Activated naive CD8-positive, alpha-beta T cell treated with anti-CD3 and anti-CD28 coated beads, Interleukin-2, amount 50 U/mL, for 24 hours (primary cell): ENCODE measurements at places on chromosomes 4 and X.

GRCh38 chrX:73977542-73978169 lies 326.3 kb upstream of the ZCCHC13 start:
- no peaks in the 10 kb centered on the region for H3K27me3 ChIP-seq
- H3K36me3 ChIP-seq = peaks cover 7% of the 10 kb centered on the region

DNA sequence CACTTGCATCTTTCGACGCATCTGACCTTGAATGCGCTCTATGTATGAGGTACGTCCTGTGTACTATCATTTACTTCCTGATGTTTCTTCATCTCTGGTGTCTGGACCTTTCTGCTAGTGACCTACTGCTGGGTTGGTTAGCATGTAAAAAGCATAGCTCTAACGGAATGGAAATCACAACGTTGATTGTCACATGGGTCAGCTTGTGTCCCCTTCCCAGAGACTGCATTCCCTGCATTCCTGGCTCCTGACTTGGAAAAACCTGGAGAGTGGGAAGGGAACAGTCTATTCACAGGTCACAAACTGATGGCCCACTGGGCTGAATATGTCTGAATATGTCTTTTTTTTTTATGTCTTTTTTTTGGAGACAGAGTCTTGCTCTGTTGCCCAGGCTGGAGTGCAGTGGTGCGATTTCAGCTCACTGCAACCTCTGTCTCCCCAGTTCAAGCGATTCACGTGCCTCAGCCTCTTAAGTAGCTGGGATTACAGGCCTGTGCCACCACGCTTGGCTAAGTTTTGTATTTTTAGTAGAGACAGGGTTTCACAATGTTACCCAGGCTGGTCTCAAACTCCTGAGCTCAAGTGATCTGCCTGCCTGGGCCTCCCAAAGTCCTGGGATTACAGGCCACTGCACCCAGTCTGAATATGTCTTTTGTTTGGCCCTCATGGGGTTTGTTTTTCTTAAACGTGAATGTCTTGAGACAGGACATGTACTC lies 16.3 kb downstream of the LONRF3 start:
- peaks cover 13% of the 10 kb centered on the region for H3K4me1 ChIP-seq
- H3K4me3 ChIP-seq = no peak overlapping the region
- H3K27me3 ChIP-seq = no peaks in the 10 kb centered on the region
- H3K27ac ChIP-seq = no peak overlapping the region
- H3K36me3 ChIP-seq = peaks cover 30% of the 10 kb centered on the region
- no peak for DNase-seq

- H3K4me1 ChIP-seq = no peaks in the 10 kb centered on the region
- H3K27ac ChIP-seq = no peak overlapping the region
- DNase-seq = no peak
- H3K36me3 ChIP-seq = no peaks in the 10 kb centered on the region
Measured at GRCh38 chr4:105878668-105879067, 16.6 kb upstream of the NPNT start.

DNA sequence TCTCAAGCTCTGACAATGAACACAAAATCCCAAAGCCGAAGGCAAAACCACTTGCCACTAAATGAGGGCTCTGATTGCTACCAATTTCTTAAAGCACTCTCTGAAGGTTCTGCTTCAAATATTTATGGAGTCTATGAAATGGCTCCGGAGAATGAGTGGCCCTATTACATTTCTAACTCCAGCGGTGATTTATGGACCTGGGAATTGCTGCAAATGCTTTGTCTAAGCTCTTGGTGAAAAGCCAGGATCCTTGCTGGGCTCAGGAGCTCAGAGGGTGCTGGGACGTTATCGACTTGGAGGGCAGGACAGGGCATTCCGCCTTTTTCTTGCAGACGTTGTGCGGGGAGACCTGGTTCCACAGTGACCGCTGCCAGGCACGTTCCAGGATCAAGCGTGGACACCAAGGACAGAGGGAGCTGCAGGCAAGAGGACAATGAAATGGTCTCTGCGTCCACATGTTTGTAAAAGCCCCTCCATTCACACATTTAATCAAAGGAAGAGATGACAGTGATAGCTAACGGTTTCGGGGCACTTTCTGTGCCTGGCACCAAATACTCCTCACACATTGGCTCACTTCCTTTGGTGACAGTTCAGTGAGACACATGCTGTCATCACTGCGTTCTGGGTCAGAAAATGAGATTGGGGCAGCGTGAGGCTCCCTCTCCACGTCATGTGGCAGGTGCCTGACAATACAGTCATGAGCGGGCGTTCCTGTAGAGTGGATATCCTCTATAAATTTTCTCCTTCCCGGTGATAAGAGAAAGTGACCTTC lies 58.8 kb downstream of the C4orf50 start:
- DNase-seq = no peak
- H3K4me3 ChIP-seq = no peak overlapping the region
- H3K27me3 ChIP-seq = peaks cover 2% of the 10 kb centered on the region
- H3K27ac ChIP-seq = no peak overlapping the region
- no peaks in the 10 kb centered on the region for H3K36me3 ChIP-seq

GRCh38 chr4:37762294-37762990 lies 64.0 kb upstream of the PGM2 start:
- H3K27me3 ChIP-seq = no peaks in the 10 kb centered on the region
- DNase-seq = no peak
- peaks cover 24% of the 10 kb centered on the region for H3K4me1 ChIP-seq
- no peaks in the 10 kb centered on the region for H3K36me3 ChIP-seq
- no peak overlapping the region for H3K4me3 ChIP-seq

DNA sequence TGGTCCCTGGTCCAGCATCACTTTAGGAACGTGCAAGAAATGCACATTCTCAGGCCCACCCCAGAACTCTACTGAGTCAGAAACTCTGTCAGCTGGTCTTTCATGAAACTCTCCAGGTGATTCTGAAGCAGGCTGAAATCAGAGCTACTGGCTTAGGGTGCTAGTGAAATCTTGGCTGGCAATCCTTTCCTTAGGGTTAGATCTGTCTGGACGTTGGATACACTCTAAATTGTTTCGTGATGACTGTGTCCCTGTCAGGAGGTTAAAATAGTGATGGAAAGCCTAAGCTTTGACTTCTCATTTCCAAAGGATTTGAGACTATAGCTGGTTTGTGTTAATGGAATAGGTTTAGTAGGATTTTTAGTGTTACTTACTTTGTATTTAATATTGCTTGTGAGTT lies 99.1 kb downstream of the ARHGAP10 start:
- no peak overlapping the region for H3K27ac ChIP-seq
- no peak overlapping the region for H3K4me3 ChIP-seq
- no peaks in the 10 kb centered on the region for H3K27me3 ChIP-seq
- DNase-seq = no peak
- peaks cover 15% of the 10 kb centered on the region for H3K4me1 ChIP-seq

DNA sequence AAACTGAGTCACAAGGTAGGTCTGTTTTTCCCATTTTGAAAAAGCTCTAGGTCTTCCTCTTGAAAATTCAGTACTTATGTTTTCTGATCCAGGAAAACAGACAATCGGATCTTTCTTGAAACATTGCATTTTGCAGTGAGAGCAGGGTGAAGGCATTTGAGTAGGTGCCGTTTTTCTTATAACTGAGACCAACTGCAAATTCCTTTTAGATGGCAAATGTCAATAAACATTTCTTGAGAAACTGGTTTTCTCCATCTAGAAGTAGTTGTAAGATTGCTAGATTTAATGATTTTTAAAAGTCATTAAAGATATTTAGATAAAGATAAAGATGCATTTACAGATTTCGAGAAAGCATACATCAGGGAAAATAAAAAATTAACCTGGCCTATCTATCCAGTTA lies 92.4 kb downstream of the PHOX2B start:
- no peak overlapping the region for H3K27ac ChIP-seq
- H3K27me3 ChIP-seq = peaks cover 7% of the 10 kb centered on the region
- no peak for DNase-seq
- H3K36me3 ChIP-seq = no peaks in the 10 kb centered on the region
- H3K4me1 ChIP-seq = peaks cover 3% of the 10 kb centered on the region
- no peak overlapping the region for H3K4me3 ChIP-seq

GRCh38 chr4:89404530-89404929 lies 96.9 kb upstream of the GPRIN3 start:
- H3K36me3 ChIP-seq = no peaks in the 10 kb centered on the region
- H3K27me3 ChIP-seq = no peaks in the 10 kb centered on the region
- no peak overlapping the region for H3K4me3 ChIP-seq
- no peak for DNase-seq

DNA sequence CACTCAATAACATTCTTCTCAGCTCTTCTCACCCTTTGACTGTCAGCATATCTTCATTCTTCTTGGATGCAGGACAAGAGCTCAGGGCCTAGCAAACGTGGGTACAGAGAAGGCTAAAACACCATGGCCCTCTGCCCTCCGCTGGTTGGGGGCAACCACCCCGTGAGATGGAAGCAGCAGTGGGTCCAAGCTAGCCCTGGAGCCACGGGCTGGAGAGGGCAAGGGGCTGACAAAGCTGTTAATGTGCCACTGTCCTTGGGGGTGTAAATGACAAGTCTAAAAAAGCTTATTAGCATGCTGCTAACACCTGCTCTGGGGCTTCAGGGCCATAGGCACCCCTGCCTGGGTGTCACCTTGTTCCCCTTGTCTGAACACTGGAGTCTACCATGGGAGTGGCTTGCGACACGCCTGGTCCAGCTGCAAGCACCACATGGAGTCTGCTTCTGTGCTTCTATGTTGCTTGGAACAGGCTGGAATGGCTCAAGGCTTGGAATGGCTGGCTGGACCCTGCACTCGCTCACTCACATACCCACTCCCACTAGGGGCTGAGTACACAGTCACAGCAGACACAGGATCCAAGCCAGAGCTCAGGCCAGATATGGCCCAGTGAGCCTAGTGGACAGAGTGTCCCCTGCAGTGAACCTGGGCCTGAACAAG lies 246.0 kb downstream of the PCDH10 start:
- H3K4me3 ChIP-seq = no peak overlapping the region
- no peaks in the 10 kb centered on the region for H3K4me1 ChIP-seq
- H3K27me3 ChIP-seq = no peaks in the 10 kb centered on the region
- H3K36me3 ChIP-seq = no peaks in the 10 kb centered on the region
- no peak overlapping the region for H3K27ac ChIP-seq
- no peak for DNase-seq

DNA sequence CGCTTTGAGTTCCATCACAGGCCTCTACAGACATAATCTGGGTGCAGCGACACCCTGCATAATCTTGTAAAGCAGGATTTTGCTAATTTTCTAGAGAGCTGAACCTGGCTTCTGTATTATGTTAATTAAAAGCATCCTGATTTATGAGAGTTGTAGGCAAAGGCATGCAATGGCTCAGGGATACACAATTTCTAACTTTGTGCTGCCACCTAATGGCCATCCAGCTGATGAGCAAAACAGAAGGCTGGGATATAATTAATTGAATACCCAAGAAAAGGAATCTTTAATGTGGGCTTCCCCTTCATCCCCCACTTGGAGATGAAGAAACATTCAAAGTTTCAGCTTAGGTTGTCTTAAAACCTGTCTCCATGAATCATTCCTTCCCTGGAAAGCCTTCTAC lies 78.1 kb downstream of the BMP15 start:
- peaks cover 3% of the 10 kb centered on the region for H3K27me3 ChIP-seq
- H3K4me1 ChIP-seq = no peaks in the 10 kb centered on the region
- H3K4me3 ChIP-seq = no peak overlapping the region
- H3K27ac ChIP-seq = no peak overlapping the region
- H3K36me3 ChIP-seq = no peaks in the 10 kb centered on the region
- peak; percentile 1 for DNase-seq

GRCh38 chr4:163395758-163396157 lies 52.1 kb downstream of the NPY5R start:
- H3K4me3 ChIP-seq = no peak overlapping the region
- H3K4me1 ChIP-seq = no peaks in the 10 kb centered on the region
- peaks cover 2% of the 10 kb centered on the region for H3K27me3 ChIP-seq
- H3K36me3 ChIP-seq = no peaks in the 10 kb centered on the region
- no peak overlapping the region for H3K27ac ChIP-seq

DNA sequence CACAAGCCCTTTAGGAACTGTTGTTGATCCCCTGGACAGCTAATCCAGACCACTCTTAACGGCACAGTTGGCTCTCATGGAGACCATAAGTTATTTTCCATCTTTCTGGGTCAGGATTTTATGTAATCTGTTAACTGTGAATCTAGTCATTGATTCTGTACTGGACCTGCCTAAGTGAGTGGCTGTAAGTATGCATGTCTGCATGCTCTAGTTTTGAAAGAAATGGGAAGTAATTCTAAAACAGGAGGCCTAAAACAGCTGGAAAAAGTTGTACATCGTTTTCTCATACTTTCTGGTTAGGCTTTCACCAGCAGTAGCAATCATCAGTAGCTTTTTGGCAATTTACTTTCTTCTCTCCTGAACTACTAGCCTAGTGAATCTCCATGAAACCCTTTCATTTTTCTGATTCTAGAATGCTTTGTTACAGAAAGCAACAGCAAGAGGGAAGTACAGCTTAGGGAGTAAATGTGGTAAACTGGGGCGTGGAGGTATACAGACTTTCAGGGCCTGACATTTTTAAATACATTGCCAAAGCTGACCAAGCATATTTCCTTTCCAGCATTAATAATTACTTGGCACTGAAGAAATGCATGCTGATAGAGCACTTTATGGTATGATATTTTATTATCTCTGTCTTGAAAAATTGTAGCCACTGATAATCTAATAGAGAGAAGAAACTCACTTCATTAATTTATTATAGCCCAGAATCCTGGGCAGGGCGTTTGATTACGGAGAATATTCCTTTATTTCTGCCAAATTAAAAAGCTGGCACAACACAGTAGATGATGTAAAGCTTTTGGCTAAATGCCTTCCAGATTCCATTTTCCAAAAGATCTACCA lies 202.7 kb downstream of the BANK1 start:
- no peak for DNase-seq
- H3K27me3 ChIP-seq = no peaks in the 10 kb centered on the region
- no peaks in the 10 kb centered on the region for H3K36me3 ChIP-seq
- H3K4me1 ChIP-seq = peaks cover 5% of the 10 kb centered on the region
- no peak overlapping the region for H3K4me3 ChIP-seq

GRCh38 chr4:105956569-105956968 lies 61.3 kb downstream of the NPNT start:
- H3K27me3 ChIP-seq = peaks cover 4% of the 10 kb centered on the region
- H3K27ac ChIP-seq = no peak overlapping the region
- no peaks in the 10 kb centered on the region for H3K4me1 ChIP-seq
- H3K4me3 ChIP-seq = no peak overlapping the region

- H3K27me3 ChIP-seq = no peaks in the 10 kb centered on the region
- no peaks in the 10 kb centered on the region for H3K36me3 ChIP-seq
- H3K4me1 ChIP-seq = peaks cover 17% of the 10 kb centered on the region
- H3K27ac ChIP-seq = no peak overlapping the region
- no peak overlapping the region for H3K4me3 ChIP-seq
- DNase-seq = peak; percentile 10
Measured at GRCh38 chr4:177393236-177393635, 49.0 kb downstream of the AGA start.

- no peak overlapping the region for H3K27ac ChIP-seq
- no peak for DNase-seq
- no peak overlapping the region for H3K4me3 ChIP-seq
- no peaks in the 10 kb centered on the region for H3K27me3 ChIP-seq
- no peaks in the 10 kb centered on the region for H3K36me3 ChIP-seq
- H3K4me1 ChIP-seq = peaks cover 27% of the 10 kb centered on the region
Measured at GRCh38 chrX:20354505-20354904, 87.8 kb upstream of the RPS6KA3 start.
